Activated naive CD8-positive, alpha-beta T cell treated with anti-CD3 and anti-CD28 coated beads, Interleukin-2, amount 50 U/mL, for 24 hours (primary cell): ENCODE measurements at places on chromosomes 5 and 9.

DNA sequence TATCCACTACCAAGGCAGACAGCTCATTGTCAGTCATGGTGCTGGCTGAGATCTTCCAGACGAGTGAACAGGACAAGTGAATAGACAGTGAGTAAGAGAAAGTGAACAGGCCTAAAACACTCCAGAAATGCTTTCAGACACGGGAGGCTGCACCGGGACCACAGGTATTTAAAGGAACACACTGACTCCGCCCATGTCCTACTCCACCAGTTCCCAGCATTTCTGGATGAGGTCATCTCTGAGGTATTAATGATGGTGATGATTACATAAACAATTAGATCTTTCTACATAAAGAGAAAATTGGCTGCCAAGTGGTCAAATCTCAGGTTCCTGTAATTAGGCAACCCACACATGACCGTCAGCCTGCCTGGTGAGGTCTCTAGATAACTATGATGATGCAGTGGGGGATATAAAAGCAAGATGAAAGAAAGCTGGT, at the start of gene ACTBL2:
Gene ACTBL2 (minus strand): TSS at position 141 of the 436 bp plus-strand sequence. CDS start 104 bp downstream, at position 37.
- H3K4me1 ChIP-seq: no peaks in the 10 kb centered on the region
- no peak for DNase-seq
- peaks cover 1% of the 10 kb centered on the region for H3K27me3 ChIP-seq
- H3K27ac ChIP-seq: no peak within 1 kb of the TSS
- H3K4me3 ChIP-seq: no peak within 1 kb of the TSS
- no peaks in the 10 kb centered on the region for H3K36me3 ChIP-seq

- H3K4me1 ChIP-seq: no peaks in the 10 kb centered on the region
- no peaks in the 10 kb centered on the region for H3K27me3 ChIP-seq
- no peak for DNase-seq
- H3K27ac ChIP-seq: no peak overlapping the region
These were observed 157.3 kb downstream of the PPP2R2B start for GRCh38 chr5:146721073-146721815.

GRCh38 chr9:108039493-108039892, 549.9 kb upstream of the KLF4 start:
- DNase-seq: no peak
- no peaks in the 10 kb centered on the region for H3K36me3 ChIP-seq
- no peak overlapping the region for H3K27ac ChIP-seq
- H3K27me3 ChIP-seq: no peaks in the 10 kb centered on the region
- H3K4me3 ChIP-seq: no peak overlapping the region
- H3K4me1 ChIP-seq: no peaks in the 10 kb centered on the region

GRCh38 chr5:149849966-149850910, 94.4 kb downstream of the PDE6A start:
- DNase-seq: no peak
- H3K36me3 ChIP-seq: peaks cover 23% of the 10 kb centered on the region
- H3K4me3 ChIP-seq: no peak overlapping the region
- no peak overlapping the region for H3K27ac ChIP-seq
- H3K27me3 ChIP-seq: no peaks in the 10 kb centered on the region

- no peaks in the 10 kb centered on the region for H3K27me3 ChIP-seq
- H3K4me3 ChIP-seq: no peak overlapping the region
- no peak overlapping the region for H3K27ac ChIP-seq
- H3K36me3 ChIP-seq: no peaks in the 10 kb centered on the region
These were observed 473.4 kb downstream of the NTRK2 start for GRCh38 chr9:85142968-85143367.

DNA sequence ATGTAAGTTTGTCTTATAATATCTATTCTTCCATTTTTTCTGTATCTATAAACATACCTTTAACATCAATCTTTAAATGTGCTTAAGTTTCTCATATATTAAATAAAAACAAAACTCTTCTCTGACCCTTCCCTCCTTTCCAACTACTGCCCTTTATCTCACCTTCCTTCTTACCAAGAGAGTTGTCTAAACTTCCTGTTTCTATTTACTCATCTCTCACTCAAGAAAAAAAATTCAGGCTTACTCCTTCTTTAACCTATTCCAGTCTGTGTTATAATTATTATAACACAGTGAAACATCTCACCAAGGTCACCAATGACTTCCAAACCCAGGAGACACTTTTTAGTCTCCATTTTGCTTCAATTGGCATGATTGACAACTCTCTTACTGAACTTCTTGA, 140.9 kb downstream of the CCDC171 start:
- no peak overlapping the region for H3K4me3 ChIP-seq
- H3K36me3 ChIP-seq: no peaks in the 10 kb centered on the region
- no peak overlapping the region for H3K27ac ChIP-seq
- DNase-seq: no peak
- H3K27me3 ChIP-seq: no peaks in the 10 kb centered on the region

DNA sequence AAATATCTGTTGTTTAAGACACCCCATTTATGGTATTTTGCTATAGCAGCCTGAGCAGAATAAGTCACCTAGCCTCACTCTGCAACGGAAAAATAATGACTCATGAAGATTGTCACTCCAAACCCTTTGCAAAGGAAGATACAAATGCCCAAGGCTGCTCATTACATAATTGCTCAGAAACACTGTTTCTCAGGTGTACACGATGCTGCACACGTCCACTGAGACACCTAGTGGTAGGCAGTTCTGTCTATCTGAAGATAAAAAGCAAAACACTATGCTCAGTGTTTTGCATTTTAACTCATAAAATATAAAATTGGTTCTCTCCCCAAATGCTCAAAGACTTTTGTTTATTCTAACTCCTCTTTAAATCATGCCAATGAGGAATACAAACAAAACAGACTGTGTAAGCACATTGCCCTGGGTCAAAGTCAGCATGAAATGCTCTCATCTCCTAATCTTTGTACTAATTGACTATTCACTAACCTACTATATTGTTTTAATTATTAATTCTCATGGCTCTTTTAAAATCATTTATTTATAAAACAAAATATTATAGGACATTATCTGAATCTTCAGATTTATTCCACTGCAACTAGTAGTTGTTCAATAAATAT, 7.7 kb upstream of the TSLP start:
- peaks cover 47% of the 10 kb centered on the region for H3K27me3 ChIP-seq
- no peaks in the 10 kb centered on the region for H3K36me3 ChIP-seq
- no peak overlapping the region for H3K4me3 ChIP-seq

DNA sequence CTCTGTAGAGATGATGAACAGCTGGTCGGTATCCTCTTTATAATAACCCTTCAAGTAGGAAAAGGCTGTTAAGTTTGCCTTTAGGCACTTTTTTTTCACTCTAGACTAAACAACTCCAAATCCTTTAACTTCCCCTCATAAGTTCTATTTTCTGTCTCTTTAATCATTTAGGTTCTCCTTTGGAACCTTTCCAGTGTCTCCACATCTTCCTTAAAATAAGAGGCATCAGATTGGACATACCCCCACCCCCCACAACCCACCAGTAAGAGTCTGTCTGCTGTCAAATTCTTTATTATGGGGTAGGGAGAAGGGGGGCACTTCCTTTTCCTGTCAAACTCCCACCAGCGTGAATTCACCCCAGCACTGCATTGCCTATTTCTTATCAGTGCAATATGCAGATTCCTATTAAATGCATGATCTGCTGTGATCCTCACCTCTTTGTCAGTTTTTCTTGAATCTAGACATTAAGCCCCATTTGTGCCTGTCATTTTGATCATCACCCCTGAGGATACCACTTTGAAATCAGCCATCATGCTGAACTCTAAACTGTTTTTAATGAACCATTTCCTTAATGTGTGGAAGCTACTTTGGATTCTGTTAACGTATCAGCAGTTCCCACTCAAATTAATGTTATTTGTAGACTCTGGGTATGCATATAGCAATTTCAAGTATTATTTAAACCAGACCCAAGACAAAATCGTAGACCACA, 212.2 kb downstream of the PDZD2 start:
- no peaks in the 10 kb centered on the region for H3K36me3 ChIP-seq
- H3K27ac ChIP-seq: no peak overlapping the region
- no peak for DNase-seq
- H3K4me1 ChIP-seq: peaks cover 14% of the 10 kb centered on the region
- H3K4me3 ChIP-seq: no peak overlapping the region
- H3K27me3 ChIP-seq: peaks cover 20% of the 10 kb centered on the region

- H3K27ac ChIP-seq: no peak overlapping the region
- no peaks in the 10 kb centered on the region for H3K27me3 ChIP-seq
- no peaks in the 10 kb centered on the region for H3K4me1 ChIP-seq
- H3K36me3 ChIP-seq: no peaks in the 10 kb centered on the region
- no peak for DNase-seq
These were observed 86.0 kb downstream of the TARS1 start for GRCh38 chr5:33526755-33527154.

GRCh38 chr5:80917631-80918030, 42.5 kb upstream of the RASGRF2 start:
- H3K27me3 ChIP-seq: peaks cover 2% of the 10 kb centered on the region
- H3K27ac ChIP-seq: no peak overlapping the region
- DNase-seq: no peak
- peaks cover 5% of the 10 kb centered on the region for H3K4me1 ChIP-seq

DNA sequence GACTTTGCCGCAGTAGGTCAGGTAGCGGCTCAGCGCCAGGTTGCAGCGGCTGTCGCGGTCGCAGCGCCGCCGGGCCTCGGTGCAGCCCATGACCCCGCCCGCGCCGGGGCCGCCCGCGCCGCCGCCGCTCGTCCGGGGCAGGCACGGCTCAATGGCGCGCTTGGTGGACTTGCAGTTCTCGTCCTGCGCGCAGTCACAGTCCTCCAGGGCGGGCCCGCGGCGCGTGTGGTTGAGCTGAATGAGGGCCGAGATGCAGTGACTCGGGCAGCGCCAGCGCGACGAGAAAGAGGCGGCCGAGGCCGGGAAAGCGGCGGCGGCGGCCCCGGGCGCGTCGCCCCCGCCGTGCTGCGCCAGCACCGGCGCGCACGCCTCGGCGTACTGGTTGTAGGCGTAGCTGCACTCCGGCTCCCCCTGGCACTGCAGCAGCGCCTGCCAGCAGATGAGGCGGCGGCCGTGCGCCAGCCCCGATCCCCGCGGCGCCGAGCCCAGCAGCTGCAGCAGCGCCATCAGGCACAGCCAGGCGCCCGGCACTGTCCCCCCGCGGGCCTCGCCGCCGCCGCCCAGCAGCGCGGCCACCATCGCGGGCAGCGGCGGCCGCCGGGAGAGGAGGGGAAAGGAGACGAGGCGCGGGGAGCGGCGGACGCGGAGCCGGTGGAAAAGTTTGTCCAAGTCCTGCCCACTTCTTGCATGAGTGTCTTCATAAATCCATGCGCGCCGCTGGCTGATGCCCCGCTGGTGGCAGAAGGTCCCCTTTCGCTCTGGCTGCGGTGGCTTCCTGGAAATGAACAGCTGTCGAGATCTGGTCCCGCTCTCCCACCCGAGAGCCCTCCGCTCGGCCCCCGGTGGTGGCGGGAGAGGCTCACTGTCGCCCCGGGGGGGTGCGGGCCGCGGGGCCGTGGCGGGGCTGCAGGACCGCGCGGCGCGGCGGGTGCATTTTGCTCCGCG, 833 bp downstream of the GAS1 start:
- peak overlapping the region; percentile 63 for H3K4me3 ChIP-seq
- H3K4me1 ChIP-seq: peaks cover 16% of the 10 kb centered on the region
- H3K36me3 ChIP-seq: no peaks in the 10 kb centered on the region
- no peak overlapping the region for H3K27ac ChIP-seq

- H3K36me3 ChIP-seq: no peaks in the 10 kb centered on the region
- no peak overlapping the region for H3K27ac ChIP-seq
- H3K4me3 ChIP-seq: no peak overlapping the region
- H3K27me3 ChIP-seq: peaks cover 4% of the 10 kb centered on the region
- H3K4me1 ChIP-seq: no peaks in the 10 kb centered on the region
These were observed 281.9 kb upstream of the PUM3 start for GRCh38 chr9:3125602-3126405.

DNA sequence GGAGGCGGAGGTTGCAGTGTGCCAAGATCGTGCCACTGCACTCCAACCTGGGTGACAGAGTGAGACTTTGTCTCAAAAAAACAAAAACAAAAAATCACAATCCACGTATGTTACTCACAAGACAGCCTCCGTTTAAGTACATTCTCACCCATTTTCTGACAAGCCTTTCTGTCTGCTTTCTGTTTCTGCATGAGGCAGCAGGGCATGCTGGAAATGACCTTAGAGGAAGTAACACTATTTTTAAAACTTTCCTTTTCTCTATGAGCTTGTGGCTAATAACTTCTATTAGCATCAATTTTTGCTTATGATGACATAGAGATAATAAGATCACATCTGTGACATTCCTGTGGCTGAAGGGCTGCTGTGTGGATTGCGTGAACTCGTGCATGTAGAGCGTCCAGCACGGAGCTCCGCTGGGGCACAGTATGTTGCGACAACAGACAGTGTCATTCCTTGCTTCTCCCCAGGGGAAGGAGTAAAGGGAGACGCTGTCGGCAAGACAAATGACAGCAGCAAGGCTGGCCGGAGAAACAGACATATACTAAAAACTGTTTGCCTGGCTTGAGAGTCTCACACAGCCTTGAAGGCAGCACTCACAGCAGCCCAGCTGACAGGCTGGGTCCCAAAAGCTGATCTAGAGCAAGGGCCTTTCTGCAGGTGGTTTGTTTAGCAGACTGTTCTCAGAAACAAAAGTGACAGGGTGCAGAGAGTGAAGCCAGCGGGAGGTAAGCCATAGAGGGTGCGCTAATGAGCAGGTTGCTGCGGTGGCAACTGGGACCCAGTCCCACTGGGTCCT, 1.6 kb downstream of the BTNL3 start:
- H3K4me1 ChIP-seq: no peaks in the 10 kb centered on the region
- no peak overlapping the region for H3K27ac ChIP-seq
- no peak overlapping the region for H3K4me3 ChIP-seq
- peaks cover 21% of the 10 kb centered on the region for H3K27me3 ChIP-seq

DNA sequence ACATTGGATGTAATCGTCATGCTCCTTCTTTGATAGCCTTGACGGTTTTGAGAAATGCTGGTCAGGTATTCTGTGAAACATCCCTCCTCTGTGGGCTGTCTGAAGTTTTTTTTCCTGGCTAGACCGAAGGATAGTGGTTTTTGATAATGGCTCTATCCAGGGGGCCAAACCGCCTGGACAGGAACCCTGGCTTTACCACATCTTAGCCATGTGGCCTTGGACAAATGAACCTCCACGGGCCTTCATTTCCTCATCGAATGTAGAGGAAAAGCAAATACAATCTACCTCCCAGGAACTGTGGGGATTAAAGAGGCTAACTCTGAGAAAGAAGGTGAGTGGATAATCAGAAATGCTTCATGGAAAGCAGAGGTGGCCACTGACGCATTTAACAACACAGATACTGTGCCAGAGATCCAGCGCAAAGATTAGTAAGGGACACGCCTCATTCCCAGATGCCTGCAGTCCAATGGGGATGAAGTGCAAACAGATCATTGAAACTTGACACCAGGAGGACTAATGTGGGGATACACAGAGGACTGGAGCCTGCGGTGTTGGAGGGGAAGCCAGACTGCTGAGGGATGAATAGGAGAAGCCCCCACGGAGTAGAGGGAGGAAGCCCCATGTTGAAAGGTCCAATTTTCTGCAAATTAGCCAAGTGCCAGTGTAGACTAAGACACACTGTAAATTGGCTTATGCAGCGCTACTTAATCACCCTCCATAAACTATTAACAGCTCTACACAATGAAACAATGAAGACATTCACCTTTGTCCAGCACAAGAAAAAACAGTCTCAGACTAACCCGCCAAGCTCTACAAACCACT, 41.6 kb downstream of the MYO10 start:
- H3K4me1 ChIP-seq: no peaks in the 10 kb centered on the region
- no peak overlapping the region for H3K27ac ChIP-seq
- H3K36me3 ChIP-seq: no peaks in the 10 kb centered on the region
- no peaks in the 10 kb centered on the region for H3K27me3 ChIP-seq
- no peak for DNase-seq

GRCh38 chr9:130991778-130992681, 16.9 kb upstream of the LAMC3 start:
- H3K27ac ChIP-seq: no peak overlapping the region
- H3K36me3 ChIP-seq: no peaks in the 10 kb centered on the region
- no peaks in the 10 kb centered on the region for H3K4me1 ChIP-seq
